GM06990 (cell line): ENCODE measurements at places on chromosomes 7 and 10.

- DNase-seq, result no peak
Measured at GRCh38 chr7:25353196-25353595, 124.9 kb upstream of the NPVF start.

DNA sequence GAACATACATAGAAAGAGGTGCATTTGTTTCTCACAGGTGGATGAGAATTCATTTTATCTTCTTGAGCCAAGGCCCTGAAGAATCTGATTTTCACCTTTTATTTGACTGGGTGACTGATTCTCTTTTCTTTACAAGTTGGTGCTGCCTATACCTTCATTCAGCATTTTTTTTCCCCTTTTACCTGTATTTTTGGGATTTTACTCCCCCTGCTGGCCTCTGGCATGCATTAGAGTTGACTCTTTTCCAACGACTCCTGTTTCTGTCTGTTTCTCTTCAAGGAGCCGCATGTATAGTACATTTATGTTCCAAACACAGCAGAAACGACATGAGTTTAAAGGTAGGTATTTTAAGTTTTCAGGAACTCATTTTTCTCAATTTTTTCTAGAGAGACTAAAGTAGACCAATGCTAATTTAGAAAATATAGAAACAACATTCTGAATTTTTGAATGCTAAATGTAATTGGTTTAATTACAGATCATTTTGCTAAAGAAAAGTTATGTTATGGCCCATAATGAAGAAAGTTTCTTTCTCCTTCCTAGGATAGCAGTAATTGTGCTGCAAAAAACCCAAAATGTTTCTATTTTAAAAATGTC, 149.8 kb upstream of the HDAC9 start:
- no peak for DNase-seq

GRCh38 chr7:116670409-116671015, 1.5 kb upstream of the MET start:
- no peak for DNase-seq

DNA sequence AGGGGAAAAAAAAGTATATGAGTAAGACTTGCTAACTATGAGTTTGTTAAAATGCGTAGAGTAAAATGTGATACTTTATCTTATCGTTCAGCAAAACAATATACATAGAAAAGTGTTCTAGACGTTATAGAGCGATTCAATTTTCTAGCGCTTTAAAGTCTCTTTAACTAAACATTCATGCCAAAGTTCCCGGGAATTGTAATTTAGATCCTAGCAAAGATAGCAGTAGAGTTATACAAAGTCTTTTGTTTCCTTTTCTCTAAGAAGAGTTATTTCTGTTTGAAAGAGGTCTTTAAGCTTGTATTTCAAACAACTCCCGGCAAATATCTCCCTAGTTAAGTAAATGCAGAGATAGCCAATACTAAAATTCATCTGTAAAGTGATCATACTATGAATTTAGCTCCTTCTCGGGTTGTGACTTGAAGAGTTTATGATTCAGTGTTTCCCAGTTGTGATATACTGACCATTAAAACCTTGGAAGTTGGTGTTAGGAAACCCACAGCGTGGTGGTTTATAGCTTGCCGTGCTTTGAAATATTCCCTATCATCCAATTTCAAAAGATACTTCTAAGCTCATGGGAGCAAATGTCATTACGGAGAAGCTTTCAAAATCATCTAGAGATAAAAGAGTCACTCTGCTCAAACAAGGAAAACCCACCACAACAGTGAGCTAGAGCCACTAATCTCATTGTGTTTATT, 171.7 kb downstream of the CSTF2T start:
- no peak for DNase-seq

DNA sequence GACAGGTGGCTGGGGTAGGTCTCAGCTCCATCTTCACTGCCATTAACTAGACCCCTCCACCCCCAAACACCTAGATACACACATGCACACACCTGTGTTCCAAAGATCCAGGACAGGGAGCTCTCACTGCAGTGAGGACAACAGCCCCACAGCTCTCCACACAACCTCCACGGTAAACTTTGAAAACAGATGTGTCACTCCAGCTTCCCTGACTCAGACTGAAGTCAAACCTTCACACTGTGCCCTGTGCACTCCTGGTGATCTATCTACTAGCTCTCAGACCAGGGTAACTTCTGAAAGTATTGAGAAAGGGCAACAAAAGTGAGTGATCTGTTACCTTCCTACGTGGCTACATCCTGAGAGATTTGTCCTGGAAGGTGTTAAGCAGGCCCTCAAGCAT, 519.8 kb downstream of the XPNPEP1 start:
- DNase-seq, result no peak

- DNase-seq, result no peak
Measured at GRCh38 chr10:13037832-13038231, 36.3 kb upstream of the CCDC3 start.

DNA sequence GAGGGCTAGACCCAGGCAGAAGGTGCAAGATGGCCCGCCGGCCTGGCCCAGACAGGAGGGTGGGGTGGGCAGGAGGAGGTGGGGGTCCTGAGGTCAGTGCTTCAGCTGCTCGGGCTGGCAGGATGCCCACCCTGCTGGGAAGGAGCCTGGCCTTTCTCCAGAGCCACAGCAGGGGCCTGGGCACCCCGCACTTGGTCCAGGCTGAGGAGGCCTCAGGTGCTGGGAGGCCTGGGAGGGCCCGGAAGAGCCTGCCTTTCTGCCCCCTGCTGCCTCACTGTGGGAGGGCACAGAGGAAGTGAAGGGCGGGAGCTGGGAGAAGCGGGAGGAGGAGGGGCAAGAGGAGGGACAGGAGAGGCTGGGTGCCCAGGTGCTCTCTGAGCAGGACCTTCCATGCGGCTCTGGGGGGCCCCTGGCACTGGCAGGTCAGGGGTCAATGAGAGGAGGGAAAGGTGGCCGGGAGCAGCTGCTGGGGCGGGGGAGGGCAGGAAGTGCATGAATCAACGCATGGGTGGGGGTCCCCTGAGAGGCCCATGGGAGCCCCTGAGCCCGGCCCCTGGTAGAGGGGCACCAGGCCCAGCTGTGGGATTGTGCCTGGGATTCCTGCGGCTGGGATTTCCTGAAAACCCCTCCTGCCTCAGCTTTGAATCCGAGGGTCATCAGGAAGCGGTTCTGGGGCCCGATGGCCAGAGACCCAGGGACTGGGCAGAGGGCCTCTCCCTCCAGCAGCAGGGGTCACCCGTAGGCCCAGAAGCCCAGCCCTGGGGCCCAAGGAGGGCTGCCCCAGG, 49.9 kb downstream of the PWWP2B start:
- DNase-seq, result peak; percentile 48

DNA sequence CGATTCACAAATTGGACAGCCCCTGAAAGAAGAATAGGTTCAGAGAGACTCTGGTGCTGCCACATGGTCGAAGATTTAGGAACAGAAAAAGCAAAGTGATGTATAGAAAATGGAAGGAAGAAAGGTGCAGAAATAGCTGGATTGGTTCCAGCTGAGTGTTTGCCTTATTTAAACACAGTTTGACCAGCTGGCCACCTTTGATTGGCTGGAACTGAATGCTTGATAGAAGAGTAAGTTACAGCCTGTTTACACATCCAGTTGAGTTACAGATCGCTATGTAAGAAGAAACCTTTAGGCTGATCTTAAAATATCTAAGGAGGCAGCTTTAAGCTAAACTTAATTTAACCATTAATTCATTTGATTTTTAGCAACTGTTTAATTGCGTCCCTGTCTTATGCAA, 40.3 kb upstream of the KAT6B start:
- no peak for DNase-seq

GRCh38 chr10:62514079-62514693, 140.0 kb downstream of the ZNF365 start:
- no peak for DNase-seq

- no peak for DNase-seq
Measured at GRCh38 chr7:151008143-151008510, 16.2 kb downstream of the ATG9B start.

- DNase-seq, result no peak
Measured at GRCh38 chr7:100896732-100897608, 1.3 kb upstream of the ACHE start.

DNA sequence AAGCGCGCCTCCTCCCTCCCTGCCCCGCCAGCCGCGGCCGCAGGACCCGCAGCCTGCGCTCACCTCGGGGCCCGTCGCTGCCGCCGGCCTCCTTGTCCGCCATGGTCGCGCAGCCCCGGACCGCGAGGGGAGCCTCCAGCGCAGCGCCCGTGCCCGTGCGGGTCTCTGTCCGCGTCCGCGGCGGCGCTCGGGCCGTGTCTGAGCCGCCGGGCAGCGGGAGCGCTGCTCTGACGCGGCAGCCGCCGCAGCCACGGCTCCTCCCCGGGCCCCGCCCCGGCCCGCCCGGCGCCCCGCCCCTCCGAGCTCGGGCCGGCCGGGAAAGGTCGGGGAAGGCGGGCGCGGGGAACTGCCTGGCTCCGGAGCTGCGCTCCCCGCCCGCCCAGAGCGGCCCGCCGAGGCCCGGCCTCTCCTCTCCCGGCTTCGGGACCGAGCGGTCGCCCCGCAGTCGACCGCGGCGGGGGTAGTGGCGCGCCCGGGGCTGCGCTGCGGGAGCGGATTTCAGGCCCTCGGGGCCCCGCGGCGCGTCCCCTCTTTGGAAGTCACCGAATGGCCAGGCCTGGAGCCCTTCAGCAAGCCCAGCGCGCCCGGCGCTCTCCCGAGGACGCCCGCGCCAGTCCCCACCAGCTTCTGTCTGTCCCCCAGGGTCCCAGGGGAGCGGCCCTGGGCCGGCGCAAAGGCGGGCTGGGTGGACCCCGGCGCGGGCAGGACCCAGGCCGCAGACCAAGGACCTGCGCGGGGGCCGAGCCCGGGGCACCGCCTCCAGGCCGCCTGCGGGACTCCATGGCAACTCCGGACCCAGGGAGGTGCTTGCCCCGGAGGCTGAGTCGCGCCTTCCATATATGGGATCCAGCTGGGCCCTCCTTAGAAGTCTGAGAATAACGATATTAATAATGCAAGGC, at the start of gene HSPA12A:
HSPA12A (minus strand) TSS at position 200 of the 899 bp plus-strand sequence; CDS start at position 103, 97 bp downstream.
- peak; percentile 41 for DNase-seq

- no peak for DNase-seq
Measured at GRCh38 chr10:122861711-122862161, 16.1 kb upstream of the CUZD1 start.
